ENCODE measurements at places on chromosomes 1 and 21. TPM values are rescaled to one million over a fixed set of nuclear protein-coding genes. Genes with fewer than 3 reads are reported as not detected.

Gene NBPF20
- 4.0 TPM for total RNA-seq

Gene ZSWIM5
- 0.86 TPM for total RNA-seq

Gene CRP
- total RNA-seq = not detected

Gene DUSP10
- total RNA-seq = 11.7 TPM

Gene SERINC2
- not detected for total RNA-seq

Gene ZNF648
- total RNA-seq = 0.21 TPM

Gene MPC2
- 51.1 TPM for total RNA-seq

Gene PRR9
- total RNA-seq = not detected

Gene GNAT2
- 0.54 TPM for total RNA-seq

Gene AMY1A
- total RNA-seq = not detected

Gene OR2T1
- not detected for total RNA-seq

Gene OLFML2B
- not detected for total RNA-seq

Gene S100A1
- total RNA-seq = not detected

Gene TSPEAR
- total RNA-seq = not detected

DNA sequence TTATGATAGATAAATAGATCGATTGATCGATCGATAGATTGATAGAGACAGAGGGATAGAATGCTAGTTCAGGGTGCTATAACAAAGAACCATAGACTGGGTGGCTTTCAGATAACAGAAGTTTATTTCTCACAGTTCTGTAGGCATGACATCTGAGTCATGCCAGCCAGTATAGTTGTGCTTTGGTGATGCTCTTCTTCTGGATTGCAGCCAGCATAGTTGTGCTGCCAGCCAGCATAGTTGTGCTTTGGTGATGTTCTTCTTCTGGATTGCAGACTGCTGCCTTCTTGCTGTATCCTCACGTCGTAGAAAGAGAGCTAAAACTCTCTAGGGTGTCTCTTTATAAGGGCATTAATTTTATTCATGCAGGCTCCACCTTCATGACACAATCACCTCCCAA, 860.8 kb downstream of the BRINP3 start:
- H3K36me3 ChIP-seq = no peaks in the 10 kb centered on the region
- no peak overlapping the region for H3K27ac ChIP-seq
- no peak overlapping the region for H3K4me3 ChIP-seq
- H3K4me1 ChIP-seq = no peaks in the 10 kb centered on the region
- H3K27me3 ChIP-seq = no peaks in the 10 kb centered on the region

- no peak for ATAC-seq
- no peaks in the 10 kb centered on the region for H3K27me3 ChIP-seq
- H3K36me3 ChIP-seq = peaks cover 29% of the 10 kb centered on the region
- no peak overlapping the region for H3K4me3 ChIP-seq
- peaks cover 4% of the 10 kb centered on the region for H3K4me1 ChIP-seq
These were observed 25.0 kb downstream of the CAPN2 start for GRCh38 chr1:223737342-223737741.

GRCh38 chr1:245512181-245512888, 357.6 kb downstream of the KIF26B start:
- H3K4me3 ChIP-seq = no peak overlapping the region
- H3K27ac ChIP-seq = no peak overlapping the region
- H3K36me3 ChIP-seq = no peaks in the 10 kb centered on the region
- ATAC-seq = no peak
- peaks cover 41% of the 10 kb centered on the region for H3K27me3 ChIP-seq
- no peaks in the 10 kb centered on the region for H3K4me1 ChIP-seq

DNA sequence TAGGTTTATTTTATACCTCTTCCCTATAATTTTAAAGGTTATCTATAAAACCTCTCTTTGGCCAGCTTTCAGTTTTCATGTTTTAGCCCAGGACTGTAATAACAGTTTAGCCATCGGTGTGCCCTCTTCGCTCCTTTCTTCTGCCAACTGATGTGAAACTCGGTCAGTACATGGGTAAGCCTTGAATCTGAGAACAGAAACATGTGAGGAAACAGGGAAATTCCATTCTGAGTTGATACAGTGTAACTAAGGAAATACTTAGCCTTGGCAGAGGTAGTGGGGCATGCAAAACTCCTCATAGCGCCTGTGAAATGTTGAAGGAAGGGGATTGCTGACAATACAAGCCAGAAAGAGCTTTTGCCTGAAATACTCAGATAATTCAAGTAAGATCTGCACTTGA, 465.2 kb downstream of the NCAM2 start:
- no peaks in the 10 kb centered on the region for H3K36me3 ChIP-seq
- no peaks in the 10 kb centered on the region for H3K4me1 ChIP-seq
- no peak overlapping the region for H3K27ac ChIP-seq
- H3K4me3 ChIP-seq = no peak overlapping the region

- no peaks in the 10 kb centered on the region for H3K36me3 ChIP-seq
- H3K27me3 ChIP-seq = peaks cover 10% of the 10 kb centered on the region
- H3K4me3 ChIP-seq = no peak overlapping the region
- no peak for ATAC-seq
- H3K27ac ChIP-seq = no peak overlapping the region
These were observed 7.0 kb upstream of the SMCP start for GRCh38 chr1:152870831-152871730.

- no peak overlapping the region for H3K4me3 ChIP-seq
- ATAC-seq = no peak
- no peak overlapping the region for H3K27ac ChIP-seq
- H3K27me3 ChIP-seq = no peaks in the 10 kb centered on the region
- H3K36me3 ChIP-seq = no peaks in the 10 kb centered on the region
These were observed 2.0 kb downstream of the TNFSF18 start for GRCh38 chr1:173048621-173049321.

GRCh38 chr1:53547231-53547790, 88.1 kb downstream of the DMRTB1 start:
- no peaks in the 10 kb centered on the region for H3K36me3 ChIP-seq
- H3K4me1 ChIP-seq = no peaks in the 10 kb centered on the region
- H3K4me3 ChIP-seq = no peak overlapping the region
- H3K27ac ChIP-seq = no peak overlapping the region
- H3K27me3 ChIP-seq = peaks cover 13% of the 10 kb centered on the region

GRCh38 chr1:111751906-111752575, 3.7 kb upstream of the DDX20 start:
- H3K4me3 ChIP-seq = no peak overlapping the region
- H3K36me3 ChIP-seq = peaks cover 9% of the 10 kb centered on the region
- H3K27me3 ChIP-seq = no peaks in the 10 kb centered on the region
- no peak overlapping the region for H3K27ac ChIP-seq

DNA sequence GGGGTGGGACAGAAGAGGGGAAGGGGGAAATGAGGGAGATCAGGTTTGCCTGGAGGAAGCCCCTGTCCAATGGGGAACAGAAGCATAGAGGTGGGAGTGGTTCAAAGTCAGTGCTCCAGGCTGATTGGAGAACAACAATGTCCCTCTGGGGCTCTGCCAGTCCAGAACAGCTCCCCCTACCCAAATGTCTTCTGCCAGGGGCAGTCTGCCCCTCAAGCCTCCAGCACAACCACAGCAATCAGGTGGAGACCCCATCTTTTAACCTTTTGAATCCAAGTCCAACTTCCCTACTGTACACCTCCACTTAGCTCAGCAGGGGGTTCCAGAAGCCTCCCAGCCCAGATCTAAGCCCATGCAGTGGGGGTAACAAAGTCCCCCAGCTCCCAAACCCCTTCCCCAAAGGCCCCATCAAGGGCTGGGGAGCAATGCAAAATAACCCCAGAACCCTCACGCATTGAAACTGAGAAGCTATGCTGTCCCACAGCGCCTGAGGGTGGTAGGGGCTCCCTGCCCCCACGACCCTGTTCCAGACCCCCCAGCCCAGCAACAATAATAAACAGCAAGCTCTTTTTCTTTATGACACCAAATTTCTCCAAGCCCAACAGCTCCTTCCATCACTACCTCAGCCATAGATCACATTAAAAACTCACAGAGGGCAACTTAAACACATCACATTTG, 3.3 kb downstream of the AHDC1 start:
- peak overlapping the region; percentile 1 for H3K4me3 ChIP-seq
- H3K27ac ChIP-seq = no peak overlapping the region
- H3K36me3 ChIP-seq = no peaks in the 10 kb centered on the region
- ATAC-seq = no peak
- H3K4me1 ChIP-seq = peaks cover 28% of the 10 kb centered on the region

DNA sequence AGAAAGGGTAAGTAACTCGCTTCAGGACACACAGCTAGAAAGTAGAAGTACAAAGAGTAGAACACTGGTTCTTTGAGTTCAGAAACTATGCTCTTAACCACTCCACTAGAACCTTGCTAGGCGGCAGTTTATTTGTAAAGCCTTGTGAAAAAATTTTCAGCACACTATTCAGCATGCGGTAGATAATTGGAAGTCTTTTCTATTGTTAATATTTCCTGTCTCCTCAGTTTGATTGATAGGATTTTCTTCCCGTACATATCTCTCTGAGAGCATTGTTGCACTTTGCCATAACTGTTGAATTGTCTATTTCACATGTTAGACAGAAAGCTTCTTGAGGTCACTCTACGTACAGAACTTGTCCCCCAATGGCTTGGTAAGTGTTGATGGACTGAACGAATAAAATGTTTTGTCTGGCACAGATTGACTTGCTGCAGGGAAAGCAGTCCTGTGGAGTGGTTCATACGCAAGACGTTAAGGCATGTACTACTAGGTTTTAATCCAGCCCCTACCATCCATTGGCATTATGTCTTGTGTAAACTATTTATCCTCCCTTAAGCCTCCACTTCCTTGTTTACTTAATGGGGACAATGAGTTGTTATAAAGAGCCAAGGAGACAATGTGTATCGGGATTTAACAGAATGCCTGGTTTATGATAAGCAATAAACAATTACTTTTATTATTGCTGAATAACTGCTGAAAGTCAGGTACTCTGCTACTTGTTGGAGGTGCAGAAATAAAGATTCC, 35.8 kb downstream of the C1orf21 start:
- no peaks in the 10 kb centered on the region for H3K36me3 ChIP-seq
- ATAC-seq = no peak
- no peak overlapping the region for H3K27ac ChIP-seq
- peaks cover 41% of the 10 kb centered on the region for H3K27me3 ChIP-seq

DNA sequence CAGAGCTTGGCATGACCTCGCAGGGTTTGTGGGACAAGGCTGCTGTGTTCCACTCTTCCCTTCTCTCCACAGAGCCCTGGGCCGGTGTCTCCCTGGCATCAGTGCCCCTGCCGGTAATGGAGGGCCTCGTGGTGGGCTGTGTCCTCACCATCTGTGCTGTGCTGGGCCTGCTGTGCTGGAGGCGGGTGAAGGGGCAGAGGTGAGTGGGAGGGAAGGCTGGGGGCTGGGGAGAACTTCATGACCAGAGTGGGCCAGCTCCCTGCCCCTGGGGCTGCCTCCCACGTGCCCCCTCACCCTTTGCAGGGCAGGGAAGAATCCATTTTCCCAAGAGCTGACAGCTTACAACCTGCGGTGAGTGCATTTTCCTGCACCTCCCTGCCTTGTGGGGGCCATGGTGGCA, 12.0 kb upstream of the LGR6 start:
- peaks cover 3% of the 10 kb centered on the region for H3K27me3 ChIP-seq
- no peaks in the 10 kb centered on the region for H3K36me3 ChIP-seq
- H3K4me1 ChIP-seq = peaks cover 11% of the 10 kb centered on the region
- no peak for ATAC-seq

- no peak for ATAC-seq
- H3K4me1 ChIP-seq = no peaks in the 10 kb centered on the region
- H3K4me3 ChIP-seq = no peak overlapping the region
- H3K27ac ChIP-seq = no peak overlapping the region
These were observed 107.7 kb upstream of the PLXNA2 start for GRCh38 chr1:208351838-208352237.

DNA sequence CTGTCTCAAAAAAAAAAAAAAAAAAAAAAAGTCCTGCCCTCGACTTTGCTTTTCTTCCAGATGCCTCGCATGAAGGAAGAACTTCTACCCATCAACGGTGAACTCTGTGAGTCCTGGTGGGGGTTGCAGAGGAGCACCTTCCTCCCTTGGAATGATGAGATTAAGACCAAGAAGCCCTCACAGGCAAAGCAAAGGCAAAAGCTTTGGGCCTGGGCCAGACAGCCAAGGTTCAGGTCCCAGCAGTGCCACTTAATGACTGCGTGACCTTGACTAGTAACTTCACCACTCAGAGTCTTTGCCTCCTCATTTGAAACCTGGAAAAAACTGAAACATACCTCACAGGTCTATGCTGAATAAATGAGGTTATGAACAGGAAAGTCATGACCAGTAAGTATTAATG, 55.5 kb downstream of the ZSCAN20 start:
- ATAC-seq = no peak
- H3K36me3 ChIP-seq = no peaks in the 10 kb centered on the region
- H3K27ac ChIP-seq = no peak overlapping the region
- no peak overlapping the region for H3K4me3 ChIP-seq
- H3K4me1 ChIP-seq = no peaks in the 10 kb centered on the region

DNA sequence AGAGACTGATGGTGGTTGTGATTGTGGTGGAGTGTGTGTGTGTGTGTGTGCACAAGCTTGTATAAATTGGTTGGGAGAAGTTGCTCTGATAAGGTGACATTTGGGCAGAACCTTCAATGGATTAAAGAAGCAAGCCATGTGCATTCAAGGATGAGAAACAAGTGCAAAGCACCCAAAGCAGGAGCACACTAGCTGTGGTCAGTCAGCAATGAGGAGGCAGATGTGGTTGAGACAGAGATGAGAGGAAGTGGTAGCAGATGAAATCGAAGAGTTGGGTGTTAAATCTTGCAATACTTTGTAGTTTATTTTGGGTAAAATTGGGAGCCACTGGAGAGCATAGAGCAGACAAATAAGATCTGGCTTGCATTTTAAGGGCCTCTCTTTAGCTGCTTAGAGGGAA, 4.4 kb upstream of the PGBD5 start:
- H3K4me1 ChIP-seq = peaks cover 5% of the 10 kb centered on the region
- no peak overlapping the region for H3K4me3 ChIP-seq
- H3K36me3 ChIP-seq = peaks cover 8% of the 10 kb centered on the region
- H3K27me3 ChIP-seq = peaks cover 31% of the 10 kb centered on the region
- ATAC-seq = no peak

DNA sequence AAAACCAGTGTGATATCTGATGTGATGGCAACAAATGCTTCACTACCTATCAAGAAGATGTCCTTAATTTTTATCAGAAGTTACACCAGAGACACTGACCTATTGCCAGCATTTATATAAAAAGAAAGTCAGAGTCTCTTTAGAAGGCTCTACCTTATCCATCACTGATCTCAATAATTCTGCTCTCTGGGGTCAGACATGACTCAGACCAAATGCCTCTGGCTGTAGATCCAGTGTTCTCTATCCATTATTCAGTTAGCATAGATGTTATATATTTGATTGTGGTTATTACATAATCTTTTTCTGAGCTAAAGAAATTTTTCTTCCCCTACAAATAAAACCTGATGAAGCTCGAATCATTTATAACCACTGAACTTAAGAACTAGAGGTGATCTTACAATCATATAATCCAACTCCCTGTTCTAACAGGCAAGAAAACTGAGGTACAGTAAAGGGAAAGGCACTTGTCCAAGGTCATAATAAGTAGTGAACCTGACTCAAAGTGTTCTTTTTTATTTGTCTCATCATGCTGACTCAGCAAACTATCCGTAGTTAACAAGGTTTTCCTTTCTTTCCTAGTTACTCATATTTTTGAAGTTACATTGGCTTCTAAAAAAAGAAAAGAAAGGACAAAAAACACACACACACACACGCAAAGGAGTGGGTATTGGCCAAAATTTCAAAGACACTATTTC, 43.6 kb upstream of the ESRRG start:
- no peak overlapping the region for H3K27ac ChIP-seq
- no peak overlapping the region for H3K4me3 ChIP-seq
- H3K27me3 ChIP-seq = no peaks in the 10 kb centered on the region
- H3K36me3 ChIP-seq = no peaks in the 10 kb centered on the region
- no peaks in the 10 kb centered on the region for H3K4me1 ChIP-seq

GRCh38 chr1:30966690-30967369, 58.3 kb upstream of the SDC3 start:
- peak overlapping the region; percentile 27 for H3K27ac ChIP-seq
- peaks cover 16% of the 10 kb centered on the region for H3K4me1 ChIP-seq
- H3K4me3 ChIP-seq = no peak overlapping the region

GRCh38 chr1:26006710-26007109, 8.8 kb upstream of the PAFAH2 start:
- no peaks in the 10 kb centered on the region for H3K36me3 ChIP-seq
- H3K27me3 ChIP-seq = peaks cover 12% of the 10 kb centered on the region
- ATAC-seq = no peak
- H3K4me3 ChIP-seq = no peak overlapping the region
- no peaks in the 10 kb centered on the region for H3K4me1 ChIP-seq
- no peak overlapping the region for H3K27ac ChIP-seq

Measured in activated T-helper 17 cell treated with anti-CD3 and anti-CD28 coated beads, Interleukin-2, amount 50 U/mL, for 72 hours (primary cell).